ENCODE measurements at places on chromosomes 1 and 21. TPM values are rescaled to one million over a fixed set of nuclear protein-coding genes. Genes with fewer than 3 reads are reported as not detected.

- peak; percentile 88 for DNase-seq
Observed at GRCh38 chr1:174968750-174969244, 30.9 kb upstream of the CACYBP start.

DNA sequence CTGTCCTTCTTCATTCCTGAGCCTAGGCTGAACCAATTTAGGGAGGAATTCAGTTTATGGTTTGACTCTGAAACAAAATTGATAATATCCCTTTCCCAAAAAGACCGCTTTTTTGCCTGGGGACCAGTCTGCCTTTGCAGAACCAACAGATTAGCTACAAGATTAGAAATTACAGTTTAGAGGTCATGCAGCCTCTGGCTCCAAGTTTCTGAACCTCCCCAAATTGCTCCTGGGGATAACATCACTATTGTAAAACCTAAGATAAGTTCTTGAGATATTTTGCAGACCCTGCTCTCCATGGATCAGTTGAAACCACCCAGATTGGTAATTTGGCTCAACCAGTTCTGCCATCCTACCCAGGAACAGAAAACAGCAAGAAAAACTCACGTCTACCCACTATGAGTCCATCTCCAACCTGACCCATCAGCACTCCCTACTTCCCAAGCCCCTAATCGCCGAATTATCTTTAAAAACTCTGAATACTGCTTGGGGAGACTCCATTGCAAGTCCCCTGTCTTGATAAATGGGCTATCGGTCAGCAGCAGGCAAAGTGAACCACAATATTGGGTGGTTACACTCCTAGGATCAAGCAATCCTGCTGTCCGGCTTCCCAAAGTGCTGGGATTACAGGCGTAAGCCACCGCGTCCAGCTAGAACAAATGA is 605 bp upstream of the RABGGTB start:
- no peak for DNase-seq

DNA sequence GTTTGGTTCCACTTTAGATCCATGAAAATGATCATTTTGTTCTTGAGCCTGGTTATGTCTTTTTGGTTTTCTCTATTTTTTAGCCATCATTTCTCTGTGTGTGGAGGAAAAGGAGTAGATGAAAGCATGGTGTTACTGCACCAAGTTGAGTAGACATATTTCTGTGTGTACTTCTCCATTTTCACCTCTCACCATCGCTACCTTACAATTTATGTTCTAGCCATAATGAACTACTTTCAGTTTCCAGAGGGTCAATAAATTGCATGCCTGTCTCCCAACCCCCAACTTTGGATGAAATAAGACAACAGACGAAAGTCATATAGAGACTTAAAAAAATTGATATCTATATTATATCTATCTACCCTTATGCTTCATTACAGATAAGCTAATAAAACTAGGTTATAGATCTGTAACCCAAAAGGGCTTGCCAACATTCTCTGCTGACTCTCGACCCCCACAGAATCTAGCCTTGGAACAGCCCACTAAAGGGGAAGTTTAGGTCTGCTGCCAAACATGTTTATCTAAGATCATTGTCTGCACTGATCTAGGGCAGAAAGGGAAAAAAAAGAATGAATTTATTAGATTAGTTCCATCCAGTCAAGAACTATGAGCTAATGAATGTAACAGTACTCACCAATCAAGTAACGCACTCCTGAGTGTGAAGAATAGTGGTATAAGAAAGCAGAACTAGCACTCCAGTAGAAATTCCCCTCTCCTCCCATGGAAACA is 7.5 kb upstream of the MAN1A2 start:
- no peak for DNase-seq

DNA sequence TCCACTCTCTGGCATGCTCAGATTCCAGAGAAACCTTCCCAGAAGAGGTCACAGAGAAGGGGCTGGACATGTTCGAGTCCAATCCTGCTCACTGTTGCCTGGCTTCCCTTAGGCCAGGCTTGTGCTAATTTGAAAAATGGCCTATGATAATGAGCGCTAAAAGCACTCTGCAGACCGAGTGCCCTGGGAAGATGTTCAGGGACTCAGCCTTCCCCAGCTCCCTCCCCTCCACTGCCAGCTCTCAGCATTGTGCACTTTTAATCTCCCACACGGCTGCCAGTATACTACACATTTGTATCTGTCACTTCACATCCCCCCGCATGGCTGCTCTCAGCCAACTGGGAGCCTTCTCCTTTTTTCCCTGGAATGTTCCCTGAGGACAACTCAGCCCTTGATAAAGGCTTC is 24.1 kb downstream of the FAM163A start:
- DNase-seq: no peak

GRCh38 chr1:11919621-11920020 is 6.6 kb downstream of the KIAA2013 start:
- DNase-seq: no peak

- no peak for DNase-seq
Observed at GRCh38 chr1:175341631-175342429, 149.3 kb upstream of the KIAA0040 start.

DNA sequence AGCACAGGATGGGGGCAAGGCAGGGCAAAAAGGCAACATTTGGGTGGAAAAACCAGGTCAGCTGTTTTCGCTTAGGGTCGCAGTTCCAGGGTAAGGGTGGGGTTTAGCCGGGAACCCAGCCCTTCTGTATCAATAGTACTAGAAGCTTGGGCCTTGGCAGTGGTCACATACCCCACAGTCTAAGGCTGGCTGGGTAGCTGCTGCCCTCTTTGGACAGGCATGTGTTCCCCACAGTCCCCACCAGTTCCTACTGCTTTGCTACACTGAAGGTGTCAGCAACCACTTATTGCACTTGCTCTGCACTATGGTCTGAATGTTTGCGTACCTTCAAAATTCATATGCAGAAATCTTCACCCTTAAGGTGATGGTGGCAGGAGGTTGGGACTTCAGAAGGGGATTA is 349.8 kb downstream of the LTN1 start:
- no peak for DNase-seq

The CASZ1 gene
- total RNA-seq: 0.11 TPM

The TTC39A gene
- total RNA-seq: not detected

The KCNA3 gene
- total RNA-seq: not detected

The TTC13 gene
- 10.2 TPM for total RNA-seq

The ADGRL2 gene
- total RNA-seq: 1.2 TPM

The AADACL4 gene
- total RNA-seq: not detected

The KRTAP12-2 gene
- total RNA-seq: not detected

The OR2T2 gene
- not detected for total RNA-seq

The CNIH3 gene
- total RNA-seq: 6.2 TPM

The CYP4A11 gene
- total RNA-seq: not detected

Data from LHCN-M2 (cell line).